ENCODE measurements at places on chromosomes 1 and 21. TPM values are rescaled to one million over a fixed set of nuclear protein-coding genes. Genes with fewer than 3 reads are reported as not detected.
A peak's percentile ranks its signal among the peaks of the same experiment; 100 is the strongest.

Gene MTARC1
- total RNA-seq, result 11.5 TPM

Gene FCMR
- total RNA-seq, result not detected

GRCh38 chr1:197984289-197984688 lies 67.1 kb downstream of the LHX9 start:
- no peaks in the 10 kb centered on the region for H3K27me3 ChIP-seq
- no peak overlapping the region for H3K27ac ChIP-seq
- no peaks in the 10 kb centered on the region for H3K36me3 ChIP-seq
- H3K4me3 ChIP-seq, result no peak overlapping the region

DNA sequence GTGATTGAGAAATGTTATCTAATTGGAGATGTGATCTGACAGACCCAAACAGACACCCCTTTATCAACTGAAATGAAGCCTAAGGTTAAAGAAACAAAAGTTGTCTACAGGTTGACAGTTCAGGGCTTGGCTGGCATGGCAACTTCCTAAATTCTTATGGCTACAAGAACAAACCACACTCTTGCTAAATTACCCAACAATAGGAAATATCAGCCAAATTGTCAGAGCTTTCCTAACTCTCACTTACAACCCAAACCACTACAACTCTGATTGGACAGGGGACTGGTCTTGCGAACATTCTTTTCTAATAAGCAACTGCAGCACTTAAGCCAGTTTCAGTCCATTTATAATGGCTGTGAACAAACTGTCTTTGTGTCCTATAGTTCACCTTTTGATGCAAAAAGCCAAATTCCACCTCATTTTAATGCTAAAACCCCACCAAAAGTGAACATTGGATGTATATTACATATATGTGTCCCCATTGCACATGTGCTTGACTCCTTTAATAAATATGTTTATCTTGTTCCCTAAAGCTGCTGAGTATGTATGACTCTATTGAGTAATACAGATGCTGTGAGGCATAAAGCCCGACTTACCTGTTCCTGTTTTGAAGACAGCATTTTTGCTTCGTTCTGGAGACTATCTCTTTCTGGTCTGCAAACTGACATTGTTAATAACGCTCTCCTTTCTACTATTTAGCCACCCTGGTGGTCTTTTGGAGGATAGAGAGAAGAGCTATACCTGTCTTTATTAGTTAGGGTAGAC lies 101.3 kb upstream of the HMCN1 start:
- no peak overlapping the region for H3K4me3 ChIP-seq
- no peaks in the 10 kb centered on the region for H3K4me1 ChIP-seq
- no peak for DNase-seq
- H3K27me3 ChIP-seq, result no peaks in the 10 kb centered on the region
- no peaks in the 10 kb centered on the region for H3K36me3 ChIP-seq

Gene HCRTR1
- total RNA-seq, result 0.06 TPM

- H3K27me3 ChIP-seq, result no peaks in the 10 kb centered on the region
- peaks cover 14% of the 10 kb centered on the region for H3K4me1 ChIP-seq
- H3K36me3 ChIP-seq, result no peaks in the 10 kb centered on the region
- no peak overlapping the region for H3K4me3 ChIP-seq
Measured at GRCh38 chr1:10606064-10606463, 131.3 kb downstream of the PEX14 start.

Gene WNT4
- total RNA-seq, result not detected

DNA sequence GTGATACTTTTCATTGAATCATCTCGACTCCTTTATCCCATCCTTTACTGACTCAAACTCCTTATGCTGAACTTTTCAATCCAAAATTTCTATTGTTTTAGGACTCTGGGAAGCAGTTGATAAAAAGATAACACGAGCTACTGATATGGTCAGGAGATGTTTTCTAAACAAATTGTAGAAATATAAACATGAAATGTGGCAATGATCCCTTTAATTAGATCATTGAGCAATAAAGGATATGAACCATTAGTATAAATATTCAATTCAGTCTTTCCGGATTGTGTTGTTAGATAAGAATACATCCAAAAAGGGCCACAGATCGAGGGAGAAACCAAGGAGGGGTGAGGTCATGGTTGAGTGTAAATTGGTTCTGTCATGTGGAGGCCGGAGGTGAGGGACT lies 88.4 kb downstream of the NID1 start:
- H3K27ac ChIP-seq, result no peak overlapping the region
- peaks cover 13% of the 10 kb centered on the region for H3K4me1 ChIP-seq
- no peak overlapping the region for H3K4me3 ChIP-seq
- no peak for DNase-seq
- no peaks in the 10 kb centered on the region for H3K27me3 ChIP-seq

Gene WNT3A
- total RNA-seq, result not detected

- H3K27ac ChIP-seq, result no peak overlapping the region
- DNase-seq, result no peak
- no peaks in the 10 kb centered on the region for H3K27me3 ChIP-seq
- H3K4me1 ChIP-seq, result no peaks in the 10 kb centered on the region
- H3K36me3 ChIP-seq, result no peaks in the 10 kb centered on the region
- no peak overlapping the region for H3K4me3 ChIP-seq
Measured at GRCh38 chr1:238135708-238136664, 245.3 kb upstream of the ZP4 start.

Gene MSTO1
- 36.6 TPM for total RNA-seq

Gene E2F2
- total RNA-seq, result 7.0 TPM

Gene CRYAA
- total RNA-seq, result not detected

Gene CASZ1
- total RNA-seq, result 3.4 TPM

DNA sequence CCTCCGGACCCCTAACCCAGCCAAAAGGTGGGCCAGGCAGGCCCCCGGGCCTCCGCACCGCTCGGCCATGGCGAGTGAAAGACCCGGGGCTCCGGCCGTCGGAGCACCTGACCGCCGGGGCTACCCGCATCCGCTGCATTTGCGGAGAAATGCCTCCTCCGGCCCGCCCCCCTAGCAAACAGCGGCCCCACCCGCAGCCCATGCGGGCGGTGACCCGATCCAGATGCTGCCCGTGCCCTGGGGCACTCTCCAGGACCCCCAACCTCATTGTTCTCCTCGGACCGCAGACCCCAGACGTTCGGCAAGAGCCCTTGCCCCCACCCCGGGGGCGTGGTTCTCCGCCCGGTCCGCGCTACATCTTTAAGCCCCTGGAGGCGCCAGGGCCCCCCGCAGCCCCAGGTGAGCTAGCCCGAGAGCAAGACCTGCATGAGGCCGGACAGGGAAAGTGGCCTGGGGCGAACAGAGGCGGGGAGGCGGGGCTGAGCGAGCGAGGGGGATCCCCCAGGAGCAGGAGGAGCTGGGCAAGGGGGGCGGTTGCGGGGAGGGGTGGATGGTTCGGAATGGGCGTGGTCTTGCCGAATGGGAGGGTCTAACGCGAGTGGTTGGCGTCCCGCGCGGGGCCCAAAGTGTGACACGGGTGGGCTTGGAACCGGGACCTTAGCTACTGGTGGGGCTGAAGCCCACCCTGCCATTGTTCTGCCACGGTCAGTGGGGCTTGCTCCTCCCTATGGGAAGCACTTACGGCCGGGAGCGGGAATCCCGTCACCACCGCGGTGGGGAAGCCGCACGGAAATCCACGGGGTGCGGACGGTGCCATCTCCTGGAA lies 6.3 kb upstream of the CRYBG2 start:
- peaks cover 8% of the 10 kb centered on the region for H3K4me1 ChIP-seq
- peak overlapping the region; percentile 64 for H3K4me3 ChIP-seq
- H3K36me3 ChIP-seq, result no peaks in the 10 kb centered on the region
- peaks cover 73% of the 10 kb centered on the region for H3K27me3 ChIP-seq
- DNase-seq, result peak; percentile 74

DNA sequence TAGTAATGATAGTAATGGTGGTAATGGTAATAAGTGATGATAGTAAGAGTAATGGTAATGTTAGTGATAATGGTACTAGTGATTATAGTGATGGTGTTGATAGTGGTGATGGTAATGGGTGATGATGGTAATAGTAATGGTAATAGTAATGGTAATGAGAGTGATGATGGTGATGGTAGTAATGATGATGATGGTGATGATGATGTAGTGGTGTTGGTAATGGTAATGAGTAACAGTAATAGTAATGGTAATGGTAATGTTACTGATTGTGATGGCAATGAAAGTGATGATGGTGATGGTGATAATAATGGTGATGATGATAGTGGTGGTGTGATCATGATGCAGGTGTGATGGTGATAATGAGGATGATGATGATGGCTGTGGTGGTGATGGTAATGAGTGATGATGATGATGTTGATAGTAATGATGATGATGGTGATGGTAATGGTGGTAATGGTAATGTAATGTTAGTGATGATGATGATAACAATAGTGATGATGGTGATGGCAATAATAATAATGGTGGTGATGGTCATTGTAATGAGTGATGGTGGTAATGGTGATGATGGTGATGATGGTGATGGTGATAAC lies 235.0 kb downstream of the MATN1 start:
- no peaks in the 10 kb centered on the region for H3K36me3 ChIP-seq
- H3K4me3 ChIP-seq, result no peak overlapping the region
- no peaks in the 10 kb centered on the region for H3K4me1 ChIP-seq
- no peaks in the 10 kb centered on the region for H3K27me3 ChIP-seq

- no peaks in the 10 kb centered on the region for H3K36me3 ChIP-seq
- peak overlapping the region; percentile 68 for H3K4me3 ChIP-seq
- H3K27me3 ChIP-seq, result peaks cover 11% of the 10 kb centered on the region
- no peak overlapping the region for H3K27ac ChIP-seq
- peaks cover 27% of the 10 kb centered on the region for H3K4me1 ChIP-seq
Measured at GRCh38 chr1:32201011-32201855, 838 bp downstream of the CCDC28B start.

DNA sequence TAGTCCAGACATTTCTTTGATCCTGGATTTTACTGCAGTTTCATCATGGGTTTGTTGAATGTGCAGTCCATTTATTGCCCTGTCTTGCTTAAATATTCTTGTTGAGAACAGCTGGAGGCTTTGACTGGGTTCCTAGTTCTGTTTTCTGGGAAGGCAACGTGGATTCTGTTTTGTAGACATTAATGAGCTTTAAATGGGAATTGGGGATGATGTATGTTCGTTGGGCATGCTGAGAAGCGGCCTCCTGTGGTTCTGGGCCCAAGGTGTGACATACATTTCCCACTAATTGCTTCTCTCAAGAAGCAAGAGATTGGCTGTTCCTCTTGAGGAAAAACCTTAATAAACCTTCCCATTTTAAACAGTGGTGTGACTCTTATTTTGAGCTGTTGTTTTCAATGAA lies 22.9 kb downstream of the INKA2 start:
- H3K27ac ChIP-seq, result no peak overlapping the region
- no peaks in the 10 kb centered on the region for H3K4me1 ChIP-seq
- no peaks in the 10 kb centered on the region for H3K36me3 ChIP-seq
- H3K4me3 ChIP-seq, result no peak overlapping the region
- no peak for DNase-seq
- H3K27me3 ChIP-seq, result no peaks in the 10 kb centered on the region

DNA sequence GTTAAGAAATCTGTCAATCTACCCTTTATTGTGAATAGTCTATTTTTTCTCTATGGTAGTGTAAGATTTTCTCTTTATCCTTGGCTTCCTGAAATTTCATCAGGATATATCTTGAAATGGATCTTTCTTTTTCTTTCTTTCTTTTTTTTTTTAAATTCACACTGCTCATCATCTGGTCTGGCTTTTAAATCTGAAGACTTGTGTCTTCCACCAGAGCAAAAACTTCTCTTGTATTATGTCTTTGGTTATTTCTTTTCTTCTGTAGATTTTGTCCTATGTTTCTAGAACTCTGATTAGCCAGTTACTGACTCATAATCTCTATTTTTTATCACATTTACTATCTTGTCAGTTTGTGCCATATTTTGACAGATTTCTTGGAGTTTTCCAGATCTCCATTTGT lies 133.8 kb upstream of the LMO4 start:
- peaks cover 12% of the 10 kb centered on the region for H3K4me1 ChIP-seq
- H3K27ac ChIP-seq, result no peak overlapping the region
- no peak overlapping the region for H3K4me3 ChIP-seq
- no peaks in the 10 kb centered on the region for H3K27me3 ChIP-seq

Gene VWA5B1
- not detected for total RNA-seq

Gene SPRR5
- not detected for total RNA-seq

GRCh38 chr1:177950506-177950905 lies 19.4 kb downstream of the SEC16B start:
- H3K4me3 ChIP-seq, result no peak overlapping the region
- H3K4me1 ChIP-seq, result no peaks in the 10 kb centered on the region
- no peaks in the 10 kb centered on the region for H3K36me3 ChIP-seq
- no peak for DNase-seq
- H3K27me3 ChIP-seq, result no peaks in the 10 kb centered on the region

DNA sequence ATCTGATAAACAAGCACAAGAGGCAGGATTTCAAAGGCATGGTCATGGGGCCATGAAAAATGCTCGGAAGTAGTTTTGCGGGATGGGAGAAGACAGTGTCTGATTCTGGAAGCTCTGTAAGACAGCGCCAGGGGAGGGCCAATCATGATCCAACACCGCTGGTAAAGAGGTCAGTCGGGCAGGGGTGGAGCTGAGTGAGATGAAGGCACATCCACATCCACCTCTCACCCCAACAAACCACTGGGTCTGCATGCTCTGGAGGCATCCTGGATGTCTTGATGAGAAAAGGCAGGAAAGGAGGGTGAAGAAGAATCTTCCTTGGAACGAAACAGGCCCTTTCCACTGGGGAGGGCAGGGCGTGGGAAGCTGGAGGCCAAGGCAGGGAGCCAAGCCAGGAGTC lies 288.3 kb downstream of the PCP4 start:
- DNase-seq, result no peak
- H3K4me3 ChIP-seq, result no peak overlapping the region
- no peaks in the 10 kb centered on the region for H3K27me3 ChIP-seq
- H3K27ac ChIP-seq, result no peak overlapping the region

GRCh38 chr21:46065914-46066551 lies 31.9 kb upstream of the COL6A2 start:
- no peaks in the 10 kb centered on the region for H3K27me3 ChIP-seq
- H3K4me3 ChIP-seq, result no peak overlapping the region
- no peak for DNase-seq
- H3K36me3 ChIP-seq, result no peaks in the 10 kb centered on the region

Gene OR14C36
- not detected for total RNA-seq

- no peaks in the 10 kb centered on the region for H3K27me3 ChIP-seq
- no peak for DNase-seq
- no peak overlapping the region for H3K4me3 ChIP-seq
- no peaks in the 10 kb centered on the region for H3K36me3 ChIP-seq
- no peak overlapping the region for H3K27ac ChIP-seq
Measured at GRCh38 chr1:94734963-94735901, 84.9 kb upstream of the SLC44A3 start.

DNA sequence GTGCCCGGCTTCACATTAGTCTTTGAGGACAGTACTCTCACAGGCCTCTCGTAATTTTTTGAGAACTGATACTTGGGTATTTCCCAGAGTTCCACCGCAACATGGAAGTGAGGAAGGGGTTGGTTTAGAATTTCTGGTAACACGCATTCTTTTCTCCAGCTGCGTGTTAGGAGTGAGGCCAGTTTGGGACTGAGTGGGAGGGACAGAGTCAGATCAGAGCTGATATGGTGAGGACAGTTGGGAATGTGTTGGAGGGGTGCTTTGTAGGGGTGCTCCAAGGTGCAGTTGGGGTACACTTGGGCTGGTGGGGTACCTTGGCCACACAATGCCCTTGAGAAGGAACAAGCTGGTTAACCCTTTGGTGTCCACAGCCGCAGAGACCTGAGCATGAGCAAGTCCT lies 6.7 kb downstream of the FBXO6 start:
- no peaks in the 10 kb centered on the region for H3K36me3 ChIP-seq
- no peaks in the 10 kb centered on the region for H3K4me1 ChIP-seq
- no peak overlapping the region for H3K4me3 ChIP-seq
- H3K27ac ChIP-seq, result no peak overlapping the region
- peaks cover 2% of the 10 kb centered on the region for H3K27me3 ChIP-seq

Data from neural progenitor cell (in vitro differentiated cells).